ENCODE measurements at places on chromosomes 5 and 9.

DNA sequence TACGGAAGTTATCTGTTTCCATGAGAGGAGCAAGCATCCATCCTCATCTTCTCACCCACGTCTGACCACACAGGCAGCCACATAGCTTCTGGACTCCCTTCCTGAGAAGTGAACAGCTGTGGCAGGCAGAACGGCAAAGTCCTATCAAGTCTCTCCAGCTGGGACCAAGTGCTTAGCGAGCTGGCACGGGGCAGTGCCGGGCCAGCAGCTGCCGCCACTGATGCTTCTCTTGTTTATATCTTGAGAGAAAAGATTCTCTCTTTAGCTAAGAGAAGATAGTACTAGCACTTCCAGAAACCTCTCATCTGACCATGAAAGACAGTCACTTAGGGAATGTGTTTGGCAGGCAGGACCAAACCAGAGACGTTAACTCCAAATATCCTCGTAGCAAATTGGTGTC, 37.2 kb downstream of the PLAC8L1 start:
- DNase-seq, result no peak

DNA sequence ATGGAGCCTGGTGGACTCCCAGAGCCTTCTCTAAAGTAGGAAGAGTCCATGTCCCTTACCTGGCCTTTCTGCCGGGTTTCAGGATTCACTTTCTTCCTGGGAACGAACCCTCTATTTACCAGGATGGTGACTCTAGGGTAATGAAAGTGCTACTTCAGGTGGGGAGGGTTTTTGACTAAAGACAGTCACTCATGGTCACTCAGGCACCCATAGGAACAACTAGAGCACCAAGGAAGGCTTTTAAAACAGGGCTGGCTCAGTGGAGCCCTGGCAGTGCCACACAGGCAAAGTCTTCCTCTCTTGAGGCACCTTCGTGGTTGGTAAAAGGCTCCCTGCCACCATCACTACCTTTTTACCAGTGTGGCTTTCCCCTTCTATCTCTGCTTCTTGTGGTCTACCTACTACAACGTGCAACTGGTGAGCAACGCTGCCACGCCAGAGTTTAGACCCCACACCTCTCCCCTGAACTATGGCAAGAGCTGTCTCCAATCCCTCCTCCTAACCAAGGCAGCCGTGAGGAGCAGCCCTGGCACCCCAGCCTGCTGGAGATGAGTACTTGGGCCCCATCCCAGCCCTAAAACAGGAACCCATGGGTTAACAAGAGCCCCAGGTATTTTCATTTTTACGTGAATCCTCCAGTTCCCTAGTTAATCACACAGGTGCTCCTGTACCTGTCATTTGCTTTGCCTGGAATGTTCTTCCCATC, 3.5 kb downstream of the SURF1 start:
- no peak for DNase-seq

DNA sequence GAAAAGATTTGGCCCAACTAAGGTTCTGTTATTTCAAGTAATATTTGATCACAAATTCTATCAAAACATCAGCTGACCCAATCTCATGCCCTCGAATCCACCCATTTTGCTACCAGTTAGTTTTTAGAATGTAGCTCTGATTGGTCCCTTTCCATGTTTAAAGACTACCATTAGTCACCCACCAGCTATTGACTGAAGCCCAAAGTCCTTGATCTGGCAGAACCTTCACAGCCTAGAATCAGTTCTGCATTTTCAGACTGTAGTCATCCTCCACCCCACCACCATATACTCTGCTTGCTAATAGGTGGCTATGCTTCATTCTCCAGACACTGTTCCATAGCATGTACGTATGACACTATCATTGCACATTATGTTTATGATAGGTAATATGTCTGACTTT, 182.2 kb upstream of the TARS1 start:
- DNase-seq, result no peak

GRCh38 chr9:11417782-11418181, 805.0 kb upstream of the PTPRD start:
- no peak for DNase-seq

GRCh38 chr9:121711797-121712196, 60.4 kb downstream of the DAB2IP start:
- no peak for DNase-seq

- DNase-seq, result no peak
Observed at GRCh38 chr5:167767795-167768194, 523.6 kb upstream of the WWC1 start.

Measured in AML-193 (cell line).